GM04504 (cell line): ENCODE measurements at places on chromosomes 7 and 10.

DNA sequence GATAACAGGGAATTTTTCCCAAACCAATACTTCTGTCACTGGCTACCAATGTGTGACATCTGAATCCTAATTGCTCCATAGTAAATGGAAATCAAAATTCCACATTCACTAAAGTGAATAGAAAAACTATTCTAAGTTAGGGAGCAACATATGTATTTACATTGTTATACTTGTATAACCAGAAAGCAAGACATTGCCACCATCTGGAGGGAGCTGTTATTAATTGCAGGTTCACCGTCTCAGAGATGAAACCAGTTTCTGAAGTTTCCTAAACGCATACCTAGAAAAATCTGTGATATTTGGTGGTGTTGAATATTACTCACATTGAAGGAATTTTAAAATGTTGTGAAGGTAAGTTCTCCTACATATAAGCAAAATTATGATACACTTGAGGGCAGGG is 390.1 kb downstream of the NXPH1 start:
- no peak for DNase-seq

- no peak for DNase-seq
Observed at GRCh38 chr10:34037499-34037898, 703.0 kb upstream of the NRP1 start.

DNA sequence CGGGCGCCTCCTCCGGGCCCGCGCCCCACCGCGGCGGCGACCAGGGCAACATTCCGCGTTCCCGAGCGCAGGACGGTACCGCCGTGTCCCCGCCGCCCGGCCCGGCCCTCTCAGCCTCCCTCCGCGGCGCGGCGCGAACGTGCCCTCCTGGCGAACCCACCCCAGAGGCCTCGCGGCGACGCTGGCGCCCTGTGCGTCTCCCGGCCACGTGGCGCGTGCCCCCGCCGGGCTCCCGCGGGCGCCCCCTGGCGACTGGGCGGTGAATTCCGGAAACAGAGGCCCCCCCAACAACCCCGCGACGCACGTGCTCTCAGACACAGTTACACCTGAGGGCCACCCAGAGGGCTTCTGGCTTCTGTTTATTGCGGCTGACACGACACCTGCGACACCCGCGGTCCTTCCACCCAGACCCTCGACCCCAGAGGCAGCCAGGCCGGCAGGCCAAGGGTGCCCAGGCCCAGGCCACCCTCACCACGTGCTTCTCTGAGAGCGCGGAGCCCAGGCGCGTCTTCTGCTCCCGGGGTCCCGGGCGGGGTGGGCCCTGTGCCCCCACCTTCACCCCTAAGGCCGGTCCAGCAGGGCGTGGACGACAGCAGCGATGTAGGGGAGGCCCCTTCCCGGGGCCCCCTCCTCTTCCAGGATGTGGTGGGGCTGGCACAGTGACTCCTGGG is at the start of gene SAP25:
Gene SAP25 (minus strand): TSS at position 210 of the 671 bp plus-strand sequence. CDS start 158 bp downstream, at position 52.
- DNase-seq = no peak

GRCh38 chr7:159083001-159083697 is 61.5 kb downstream of the VIPR2 start:
- DNase-seq = no peak

GRCh38 chr10:24698270-24698669 is 25.4 kb downstream of the ARHGAP21 start:
- no peak for DNase-seq

DNA sequence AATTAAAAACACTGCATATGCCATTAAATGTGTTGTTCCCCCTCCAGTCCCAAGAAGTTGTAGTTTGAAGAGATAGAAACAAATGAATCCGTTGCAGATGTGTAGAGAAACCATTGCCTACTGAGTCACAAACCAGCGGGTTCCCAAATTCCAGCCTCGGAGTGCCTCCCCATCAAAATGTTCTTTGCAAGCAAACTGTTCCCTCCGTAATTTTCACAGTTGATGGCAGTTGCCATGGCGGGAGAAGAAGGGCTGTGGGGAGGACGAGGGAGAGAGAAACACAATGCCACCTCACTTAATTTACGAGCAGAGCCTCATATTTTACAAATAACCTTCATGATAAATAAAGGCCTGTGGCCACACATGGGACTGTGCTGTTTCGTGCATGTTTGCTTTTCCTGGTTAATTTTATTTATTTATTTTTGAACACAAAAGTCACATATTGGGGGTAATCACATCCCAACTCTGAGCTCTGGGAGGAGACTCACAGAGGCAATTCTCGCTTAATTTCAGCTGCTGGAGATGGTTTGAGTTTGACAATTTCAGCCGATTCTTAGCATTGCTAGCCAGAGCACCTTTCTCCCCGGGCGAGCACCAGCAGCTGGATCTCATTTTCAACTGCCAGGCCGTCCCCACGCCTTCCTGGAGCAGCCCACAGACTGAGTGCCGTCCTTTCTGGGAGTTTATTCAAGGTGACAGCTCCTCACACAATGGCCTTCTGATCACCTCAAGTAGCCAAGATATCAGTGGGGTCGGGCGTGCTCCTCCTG is 1084.2 kb downstream of the KCNMA1 start:
- DNase-seq = no peak

- DNase-seq = no peak
Observed at GRCh38 chr7:2939193-2939885, 95.2 kb upstream of the GNA12 start.

- peak; percentile 91 for DNase-seq
Observed at GRCh38 chr10:16905320-16905719, 88.1 kb upstream of the RSU1 start.

DNA sequence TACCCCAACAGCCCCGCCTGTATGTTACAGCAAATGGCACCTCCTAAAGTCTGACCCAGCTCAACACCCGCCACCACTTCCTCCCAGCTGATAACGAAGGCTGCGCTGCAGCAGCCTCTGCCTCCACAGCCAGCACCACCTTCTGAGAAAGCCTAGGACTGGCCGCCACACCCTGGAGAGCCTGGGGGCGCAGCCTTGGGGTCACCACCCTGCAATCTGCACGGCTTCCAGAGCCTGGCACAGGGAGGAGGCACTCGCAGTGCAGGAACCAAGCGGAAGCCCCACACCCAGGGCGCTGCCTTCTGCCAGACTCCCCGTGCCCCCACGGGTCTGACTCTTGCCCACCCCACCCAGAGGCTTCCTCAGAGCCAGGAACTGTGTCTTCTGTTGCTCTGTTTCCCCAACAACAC is 112.5 kb downstream of the MAD1L1 start:
- no peak for DNase-seq
